ENCODE measurements at places on chromosomes 2 and 18. TPM values are rescaled to one million over a fixed set of nuclear protein-coding genes. Genes with fewer than 3 reads are reported as not detected.

The COLEC12 gene
- total RNA-seq: 0.39 TPM

The SMYD1 gene
- not detected for total RNA-seq

The CYP26B1 gene
- 0.42 TPM for total RNA-seq

The C2orf78 gene
- total RNA-seq: 0.37 TPM

The ASB1 gene
- total RNA-seq: 39.1 TPM

GRCh38 chr2:69305712-69306392, 81.2 kb downstream of the GFPT1 start:
- peaks cover 16% of the 10 kb centered on the region for H3K4me1 ChIP-seq
- DNase-seq: no peak
- peaks cover 2% of the 10 kb centered on the region for H3K36me3 ChIP-seq
- H3K27ac ChIP-seq: no peak overlapping the region
- H3K4me3 ChIP-seq: peak overlapping the region; percentile 79
- H3K27me3 ChIP-seq: peaks cover 35% of the 10 kb centered on the region

DNA sequence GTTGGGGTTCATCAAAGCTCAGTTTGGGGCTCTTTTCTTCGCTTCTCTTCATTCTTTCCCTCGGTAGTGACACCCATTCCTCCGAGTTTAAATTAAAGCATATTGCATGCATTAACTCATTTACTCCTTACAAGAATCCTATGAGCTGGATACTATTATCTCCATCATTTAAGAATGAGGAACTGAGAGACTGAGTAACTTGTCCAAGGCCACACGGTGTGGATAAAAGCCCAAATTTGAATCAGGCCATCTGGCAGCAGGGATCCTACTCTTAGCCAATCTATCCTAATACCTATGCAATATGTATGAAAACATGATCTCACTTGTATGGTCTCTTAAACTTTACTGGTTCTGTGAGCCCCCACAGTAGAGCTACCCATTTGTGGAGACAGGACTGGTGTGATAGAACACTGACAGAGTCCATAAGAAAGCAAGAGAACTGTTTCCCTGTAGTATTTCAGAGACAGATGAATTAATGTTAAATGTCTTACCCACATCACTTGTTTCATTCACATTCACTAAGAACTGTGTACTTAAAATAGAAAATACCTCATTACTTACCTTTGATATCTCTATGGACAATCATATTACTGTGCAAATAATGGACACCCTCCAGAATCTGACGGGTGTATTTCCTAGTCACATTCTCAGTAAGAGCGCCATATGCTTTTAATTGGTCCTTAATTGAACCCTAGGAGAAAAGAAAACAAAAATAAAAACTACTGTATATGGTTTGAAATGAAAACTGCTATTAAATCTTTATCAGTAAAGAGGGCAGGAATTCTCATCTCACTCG, 20.4 kb upstream of the ERCC3 start:
- H3K36me3 ChIP-seq: peaks cover 29% of the 10 kb centered on the region
- H3K4me3 ChIP-seq: no peak overlapping the region
- no peak overlapping the region for H3K27ac ChIP-seq
- H3K27me3 ChIP-seq: no peaks in the 10 kb centered on the region

- no peak overlapping the region for H3K4me3 ChIP-seq
- H3K36me3 ChIP-seq: peaks cover 69% of the 10 kb centered on the region
These were observed 28.7 kb downstream of the ACAA2 start for GRCh38 chr18:49784427-49785185.

GRCh38 chr2:120831891-120832290, 96.2 kb downstream of the GLI2 start:
- no peak overlapping the region for H3K4me3 ChIP-seq
- no peaks in the 10 kb centered on the region for H3K27me3 ChIP-seq
- peaks cover 40% of the 10 kb centered on the region for H3K4me1 ChIP-seq
- H3K27ac ChIP-seq: no peak overlapping the region
- peaks cover 2% of the 10 kb centered on the region for H3K36me3 ChIP-seq
- no peak for DNase-seq

- H3K36me3 ChIP-seq: no peaks in the 10 kb centered on the region
- H3K27me3 ChIP-seq: no peaks in the 10 kb centered on the region
- H3K4me3 ChIP-seq: no peak overlapping the region
- no peak overlapping the region for H3K27ac ChIP-seq
These were observed 107.1 kb upstream of the MAPRE2 start for GRCh38 chr18:34933909-34934661.

DNA sequence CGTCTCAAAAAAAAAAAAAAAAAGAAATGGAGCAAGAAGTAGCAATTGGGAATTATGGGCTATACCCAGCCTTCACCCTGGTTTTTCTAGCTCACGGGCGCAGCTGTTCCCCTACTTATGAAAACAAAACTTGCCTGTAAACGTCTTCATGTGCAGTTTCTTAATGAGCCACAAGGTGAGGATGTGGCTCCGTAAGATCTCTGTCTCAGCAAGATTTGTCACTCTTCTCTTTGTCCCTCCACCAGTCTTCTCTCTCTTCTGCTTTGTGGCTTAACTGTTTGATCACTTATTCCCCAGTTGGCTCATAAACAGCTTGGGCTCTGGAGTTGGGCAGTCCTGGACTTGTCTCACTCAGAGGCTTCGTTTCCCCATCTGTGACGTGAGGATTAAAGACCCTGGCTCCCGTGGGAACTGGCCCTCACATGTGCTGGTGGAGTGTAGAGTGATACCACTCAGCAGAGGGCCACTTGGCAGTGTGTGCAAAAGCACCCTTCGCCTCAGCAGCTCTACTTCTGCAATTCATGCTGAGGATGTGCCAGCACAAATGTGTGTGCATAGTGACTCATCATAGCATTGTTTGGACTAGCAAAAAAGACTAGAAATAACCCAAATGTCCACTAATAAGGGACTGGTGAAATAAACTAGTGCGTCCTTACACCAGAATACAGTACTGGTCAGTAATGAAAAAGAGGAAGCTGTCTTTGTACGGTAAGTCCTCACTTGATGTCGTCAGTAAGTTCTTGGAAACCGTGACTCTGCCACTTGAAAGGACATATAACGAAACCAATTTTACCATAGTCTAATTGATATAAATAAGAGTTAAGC, 8.7 kb downstream of the CEP68 start:
- H3K27ac ChIP-seq: peak overlapping the region; percentile 59
- H3K4me1 ChIP-seq: peaks cover 12% of the 10 kb centered on the region
- DNase-seq: no peak
- no peak overlapping the region for H3K4me3 ChIP-seq
- no peaks in the 10 kb centered on the region for H3K27me3 ChIP-seq
- no peaks in the 10 kb centered on the region for H3K36me3 ChIP-seq

DNA sequence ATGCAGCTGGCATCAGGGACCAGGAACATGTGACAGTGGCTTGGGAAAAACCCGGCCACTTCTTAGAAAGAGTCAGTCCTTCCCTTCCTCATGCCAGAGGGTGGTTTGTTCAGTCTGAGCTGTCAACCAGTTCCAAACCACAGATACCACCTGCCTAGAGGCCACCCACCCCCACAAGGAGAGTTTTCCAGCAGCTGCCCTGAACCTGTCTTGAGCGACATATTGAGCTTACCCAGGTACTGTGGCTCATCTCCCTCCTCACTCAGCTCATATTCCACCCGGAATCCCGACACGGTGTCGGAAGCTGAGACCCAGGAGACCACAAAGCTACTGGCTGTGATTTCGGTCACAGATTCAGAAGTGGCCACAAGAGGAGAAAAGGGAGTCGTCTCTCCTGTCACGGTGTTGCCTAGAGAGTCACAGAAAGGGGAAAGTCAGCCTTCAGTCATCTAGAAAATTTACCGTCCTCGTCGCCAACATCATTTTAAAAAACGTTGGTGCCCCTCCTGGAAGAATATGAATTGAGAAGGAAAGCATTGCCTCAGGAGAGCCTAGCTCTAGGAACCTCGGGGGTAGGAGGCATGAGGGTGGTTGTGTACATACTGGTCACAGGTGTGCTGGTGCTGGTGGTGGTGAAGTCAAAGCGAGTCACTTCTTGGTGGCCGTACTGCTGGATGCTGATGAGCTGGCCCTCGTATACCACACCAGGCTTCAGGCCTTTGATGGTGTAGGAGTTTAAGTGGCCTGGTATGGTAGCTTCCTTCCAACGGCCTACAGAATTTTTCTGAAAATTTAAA, 26.3 kb downstream of the FN1 start:
- no peaks in the 10 kb centered on the region for H3K27me3 ChIP-seq
- no peak overlapping the region for H3K4me3 ChIP-seq
- H3K36me3 ChIP-seq: peaks cover 51% of the 10 kb centered on the region
- DNase-seq: no peak
- H3K4me1 ChIP-seq: peaks cover 1% of the 10 kb centered on the region

DNA sequence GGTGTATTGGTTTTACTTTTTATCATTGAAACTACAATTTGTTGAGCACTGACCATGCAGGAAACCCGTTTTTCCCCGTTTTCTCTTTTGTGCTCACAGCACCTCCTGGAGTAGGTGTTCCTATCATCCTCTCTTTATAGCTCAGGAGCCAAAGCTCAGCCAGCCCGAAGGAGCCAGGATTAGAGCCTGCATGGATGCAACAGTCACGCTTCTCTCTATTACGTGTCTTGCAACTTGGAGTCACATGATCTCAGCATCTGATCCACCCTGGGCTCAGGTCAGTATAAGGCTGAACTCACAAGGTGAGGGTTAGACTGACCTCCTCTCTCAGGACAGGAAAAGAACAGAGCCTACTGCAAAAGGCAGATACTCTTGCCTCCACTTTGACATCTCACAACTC, 150.5 kb downstream of the MBP start:
- DNase-seq: no peak
- H3K4me3 ChIP-seq: no peak overlapping the region
- H3K27ac ChIP-seq: peak overlapping the region; percentile 29
- H3K36me3 ChIP-seq: no peaks in the 10 kb centered on the region
- no peaks in the 10 kb centered on the region for H3K27me3 ChIP-seq
- H3K4me1 ChIP-seq: peaks cover 48% of the 10 kb centered on the region

- H3K36me3 ChIP-seq: no peaks in the 10 kb centered on the region
- H3K27me3 ChIP-seq: no peaks in the 10 kb centered on the region
- no peak overlapping the region for H3K27ac ChIP-seq
These were observed 5.6 kb upstream of the MBOAT2 start for GRCh38 chr2:9008951-9009664.

- H3K27ac ChIP-seq: no peak overlapping the region
- no peaks in the 10 kb centered on the region for H3K36me3 ChIP-seq
- peaks cover under 1% of the 10 kb centered on the region for H3K27me3 ChIP-seq
- peaks cover 42% of the 10 kb centered on the region for H3K4me1 ChIP-seq
These were observed 89.1 kb downstream of the HS1BP3 start for GRCh38 chr2:20561637-20562454.

- H3K4me3 ChIP-seq: no peak overlapping the region
- H3K27ac ChIP-seq: no peak overlapping the region
- peaks cover 12% of the 10 kb centered on the region for H3K36me3 ChIP-seq
- no peaks in the 10 kb centered on the region for H3K27me3 ChIP-seq
These were observed 70.6 kb downstream of the TSN start for GRCh38 chr2:121826036-121826435.

GRCh38 chr2:171791361-171791760, 102.7 kb downstream of the SLC25A12 start:
- H3K27me3 ChIP-seq: no peaks in the 10 kb centered on the region
- no peak overlapping the region for H3K27ac ChIP-seq
- H3K4me3 ChIP-seq: no peak overlapping the region
- peaks cover 71% of the 10 kb centered on the region for H3K4me1 ChIP-seq
- no peak for DNase-seq

GRCh38 chr2:218631837-218632236, 24.1 kb downstream of the PLCD4 start:
- no peak overlapping the region for H3K27ac ChIP-seq
- DNase-seq: no peak
- no peaks in the 10 kb centered on the region for H3K27me3 ChIP-seq

- peak; percentile 28 for DNase-seq
- H3K27me3 ChIP-seq: no peaks in the 10 kb centered on the region
- no peak overlapping the region for H3K27ac ChIP-seq
- peaks cover 29% of the 10 kb centered on the region for H3K36me3 ChIP-seq
These were observed 52.2 kb downstream of the NCOA1 start for GRCh38 chr2:24543252-24543651.

GRCh38 chr18:58863539-58864145, 1.0 kb upstream of the ZNF532 start:
- H3K4me1 ChIP-seq: peaks cover 86% of the 10 kb centered on the region
- DNase-seq: peak; percentile 46
- H3K27ac ChIP-seq: no peak overlapping the region
- peaks cover 33% of the 10 kb centered on the region for H3K36me3 ChIP-seq
- no peaks in the 10 kb centered on the region for H3K27me3 ChIP-seq
- H3K4me3 ChIP-seq: peak overlapping the region; percentile 62

DNA sequence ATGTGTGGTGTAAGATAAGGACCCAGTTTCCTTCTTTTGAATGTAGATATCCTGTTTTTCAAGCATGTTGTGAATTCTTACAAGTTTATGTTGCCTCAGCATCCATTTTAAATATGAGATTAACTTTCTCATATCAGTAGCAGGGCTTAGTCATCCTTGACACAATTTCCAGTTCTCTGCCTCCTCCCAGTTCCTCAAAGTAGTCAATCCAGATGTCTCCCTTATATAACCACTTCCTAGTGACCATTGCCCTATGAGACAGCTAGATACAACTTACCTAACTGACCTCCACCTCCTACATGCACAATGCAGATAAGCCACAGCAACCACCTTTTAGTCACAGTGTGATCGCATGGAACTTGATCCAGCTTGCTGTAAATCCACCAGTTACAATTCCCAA, 269.2 kb upstream of the ZNF521 start:
- no peak for DNase-seq
- peaks cover 15% of the 10 kb centered on the region for H3K36me3 ChIP-seq
- no peaks in the 10 kb centered on the region for H3K27me3 ChIP-seq
- H3K4me3 ChIP-seq: no peak overlapping the region
- no peaks in the 10 kb centered on the region for H3K4me1 ChIP-seq

DNA sequence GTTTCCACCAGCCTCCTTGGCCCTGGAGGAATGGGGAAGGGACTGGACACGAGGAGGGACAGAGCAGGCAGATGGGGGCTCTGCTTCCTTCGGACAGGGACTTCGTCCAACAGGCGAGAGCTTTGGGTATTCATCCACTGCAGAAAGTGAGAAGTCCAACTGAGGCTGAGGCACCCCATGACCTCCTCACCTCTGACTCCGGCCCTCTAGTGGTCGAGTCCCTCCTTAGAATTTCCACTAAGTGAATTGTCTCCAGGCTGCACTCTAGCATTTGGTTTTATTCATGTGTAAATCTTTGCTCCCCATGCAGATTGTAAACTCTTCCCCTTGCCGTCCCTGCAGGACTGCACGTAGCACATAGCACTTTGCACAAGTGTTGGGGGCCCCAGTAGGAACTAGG, 75.6 kb downstream of the TMEM247 start:
- H3K4me3 ChIP-seq: peak overlapping the region; percentile 30
- DNase-seq: peak; percentile 62
- peak overlapping the region; percentile 78 for H3K27ac ChIP-seq
- H3K36me3 ChIP-seq: peaks cover 29% of the 10 kb centered on the region
- H3K27me3 ChIP-seq: no peaks in the 10 kb centered on the region
